ENCODE measurements at places on chromosomes 11 and 22. TPM values are rescaled to one million over a fixed set of nuclear protein-coding genes. Genes with fewer than 3 reads are reported as not detected.

GRCh38 chr11:64500176-64501013 lies 90.6 kb upstream of the SLC22A12 start:
- no peak overlapping the region for H3K27ac ChIP-seq
- no peaks in the 10 kb centered on the region for H3K4me1 ChIP-seq

DNA sequence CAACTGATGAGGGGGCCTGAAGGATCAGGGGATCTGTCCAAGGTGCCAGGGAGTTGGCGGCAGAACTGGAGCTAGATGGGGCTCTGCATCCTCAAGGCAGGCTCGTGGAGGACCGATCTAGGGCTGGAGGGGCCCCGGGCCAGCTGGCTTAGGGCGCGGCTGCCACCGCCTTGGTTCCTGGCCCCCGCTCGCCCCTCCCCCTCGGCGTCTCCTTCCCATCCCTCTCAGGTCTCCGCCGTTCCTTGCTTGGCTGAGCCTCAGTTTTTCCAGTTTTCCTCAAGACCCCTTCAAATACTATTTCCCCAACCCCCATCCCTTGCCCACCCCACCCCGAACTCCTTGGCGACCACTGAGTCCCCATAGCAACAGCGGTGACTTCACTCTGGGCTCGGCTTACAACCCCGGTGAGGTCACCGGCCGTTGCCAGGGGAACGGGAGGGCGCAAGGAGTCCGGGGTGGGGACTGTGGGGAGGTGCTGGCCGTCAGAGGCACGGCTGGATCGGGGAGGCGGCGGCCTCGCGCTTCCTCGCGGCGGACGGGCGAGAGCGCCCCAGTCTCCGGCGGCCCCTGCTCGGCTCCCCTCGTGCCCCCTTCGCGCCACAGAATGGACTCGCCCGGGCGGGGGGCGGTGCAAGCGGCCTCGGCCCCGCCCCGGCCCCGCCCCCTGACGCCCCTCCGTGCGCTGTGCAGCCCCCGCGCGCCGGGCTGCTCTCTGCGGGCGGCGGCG lies 7.5 kb downstream of the FREY1 start:
- peak; percentile 81 for DNase-seq
- H3K4me3 ChIP-seq: peak overlapping the region; percentile 41
- H3K36me3 ChIP-seq: no peaks in the 10 kb centered on the region

Gene SOX6
- total RNA-seq: 5.0 TPM

Gene PHF21A
- 51.4 TPM for total RNA-seq

Gene GSTT2
- total RNA-seq: not detected

Gene OR56A4
- total RNA-seq: not detected

Gene PHOX2A
- total RNA-seq: not detected

Gene PGA3
- 0.34 TPM for total RNA-seq

All from left lung (tissue), 14 donors.